ENCODE measurements at places on chromosomes 1 and 21.

DNA sequence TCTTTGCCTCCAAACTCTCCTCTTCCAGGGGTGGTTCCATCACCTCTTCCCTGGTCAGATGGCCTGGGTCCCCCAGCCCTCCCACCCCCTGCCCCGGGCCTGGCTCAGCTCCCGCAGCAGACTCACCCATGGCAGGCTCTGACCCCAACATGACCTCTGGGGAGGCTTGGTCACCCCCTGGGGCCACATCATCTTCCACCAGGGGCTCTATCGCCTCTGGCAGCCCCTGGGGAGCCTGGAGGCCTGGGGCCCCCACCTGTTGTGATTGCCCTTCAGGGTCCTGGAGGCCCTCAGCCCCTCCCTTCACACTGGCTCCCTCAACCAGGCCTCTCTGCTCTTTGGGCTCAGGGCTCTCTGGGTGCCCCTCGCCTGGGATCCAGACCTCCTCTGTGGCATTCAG lies 6.4 kb downstream of the NES start:
- DNase-seq = no peak

- no peak for DNase-seq
These were observed 43.0 kb upstream of the RGL1 start for GRCh38 chr1:183761871-183762270.

GRCh38 chr1:192445839-192446489 lies 129.2 kb downstream of the RGS21 start:
- peak; percentile 44 for DNase-seq

DNA sequence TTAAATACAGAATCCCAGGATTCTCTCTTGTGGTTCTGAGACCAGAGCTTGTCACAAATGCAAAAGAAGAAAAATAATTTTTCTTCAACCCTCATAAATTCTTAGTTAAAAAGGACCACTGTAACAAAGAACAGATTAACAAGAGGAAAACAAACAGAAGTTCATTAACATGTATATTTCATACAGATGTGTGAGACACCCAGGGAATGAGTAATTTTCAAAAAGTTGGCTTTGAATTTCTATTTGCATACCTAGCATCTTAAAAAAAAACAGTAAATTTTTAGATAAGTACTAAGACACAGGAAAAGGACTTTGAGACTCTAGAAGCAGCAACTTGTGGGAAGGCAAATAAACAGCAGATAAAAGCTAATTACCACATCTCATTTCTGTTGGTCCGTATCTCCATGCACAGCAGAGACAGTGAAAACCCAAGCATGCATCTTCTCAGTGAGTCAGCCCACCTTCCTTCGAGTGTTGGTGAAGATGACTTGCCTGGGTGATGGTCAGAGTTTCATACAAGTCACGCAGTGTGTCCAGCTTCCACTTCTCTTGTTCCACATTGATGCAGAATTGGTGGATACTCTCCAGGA lies 399.9 kb upstream of the ADAMTS5 start:
- DNase-seq = no peak

All from activated CD4-positive, alpha-beta T cell treated with anti-CD3 and anti-CD28 coated beads, Interleukin-2, amount 50 U/mL, for 4 hours (primary cell).